Chondrocyte (in vitro differentiated cells): ENCODE measurements at places on chromosomes 2 and 18. TPM values are rescaled to one million over a fixed set of nuclear protein-coding genes. Genes with fewer than 3 reads are reported as not detected.

DNA sequence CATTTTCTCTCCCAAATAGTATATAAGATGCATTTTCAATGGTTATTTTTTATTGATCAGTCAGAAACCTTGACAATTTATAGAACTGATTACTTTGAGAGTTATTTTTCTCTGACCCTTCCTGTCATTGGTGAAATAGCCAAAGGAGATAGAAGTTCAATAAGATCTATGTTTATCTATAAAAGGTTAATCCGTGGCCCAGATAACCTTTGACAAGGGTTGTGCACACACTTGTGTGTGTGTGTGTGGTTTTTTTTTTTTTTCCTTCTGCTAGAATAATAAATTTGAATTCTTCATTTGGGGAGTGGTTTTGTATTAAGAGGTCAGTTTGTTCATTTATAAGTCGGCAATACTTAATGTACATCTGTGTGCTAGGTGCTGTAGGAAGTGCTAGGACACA is 160.0 kb downstream of the MGAT5 start:
- no peak overlapping the region for H3K27ac ChIP-seq
- H3K4me3 ChIP-seq: no peak overlapping the region
- peaks cover 14% of the 10 kb centered on the region for H3K4me1 ChIP-seq
- H3K27me3 ChIP-seq: no peaks in the 10 kb centered on the region
- no peak for DNase-seq

DNA sequence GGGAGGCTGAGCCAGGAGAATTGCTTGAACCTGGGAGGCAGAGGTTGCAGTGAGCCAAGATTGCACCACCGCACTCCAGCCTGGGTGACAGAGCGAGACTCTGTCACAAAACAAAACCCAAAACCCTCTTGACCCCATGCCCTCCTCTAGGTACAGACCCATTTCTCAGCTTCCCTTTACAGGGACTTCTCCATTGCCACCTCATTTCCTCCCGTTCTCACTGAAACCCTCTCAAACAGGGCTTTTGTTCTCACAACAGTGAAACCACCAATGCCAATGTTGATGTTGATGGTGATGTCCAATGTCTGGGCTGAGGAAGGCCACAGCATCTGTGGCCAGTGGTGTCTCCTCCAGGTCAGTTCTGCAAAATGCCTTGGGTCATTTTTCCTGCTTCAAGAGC is 69.0 kb upstream of the ZCCHC2 start:
- no peak for DNase-seq
- H3K4me1 ChIP-seq: peaks cover 15% of the 10 kb centered on the region
- peaks cover 4% of the 10 kb centered on the region for H3K27me3 ChIP-seq

DNA sequence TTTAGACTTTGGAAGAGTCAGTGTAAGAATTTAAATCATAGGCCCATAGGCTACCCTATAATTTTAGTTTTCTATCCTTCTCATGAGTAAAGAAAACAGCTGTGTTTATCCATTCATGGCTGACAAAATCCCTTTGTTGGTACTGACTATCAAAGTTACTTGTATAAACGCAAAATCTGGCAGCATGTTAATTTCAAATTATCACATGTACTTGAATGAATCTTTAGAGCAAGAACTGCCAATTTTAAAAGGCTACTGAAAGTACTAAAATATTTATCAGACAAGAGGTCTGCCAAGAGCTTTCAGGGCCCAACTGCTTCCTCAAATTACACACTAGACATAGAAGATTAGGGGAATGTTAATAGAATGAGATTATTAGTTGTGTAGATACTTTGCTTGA is 66.6 kb downstream of the MYL12B start:
- no peaks in the 10 kb centered on the region for H3K27me3 ChIP-seq
- peaks cover 6% of the 10 kb centered on the region for H3K4me1 ChIP-seq
- no peak for DNase-seq

IL1R2 gene
- not detected in 3 replicates for total RNA-seq

VSNL1 gene
- total RNA-seq: not detected in 3 replicates
